ENCODE measurements at places on chromosomes 6 and 20. TPM values are rescaled to one million over a fixed set of nuclear protein-coding genes. Genes with fewer than 3 reads are reported as not detected.
A peak's percentile ranks its signal among the peaks of the same experiment; 100 is the strongest.

DNA sequence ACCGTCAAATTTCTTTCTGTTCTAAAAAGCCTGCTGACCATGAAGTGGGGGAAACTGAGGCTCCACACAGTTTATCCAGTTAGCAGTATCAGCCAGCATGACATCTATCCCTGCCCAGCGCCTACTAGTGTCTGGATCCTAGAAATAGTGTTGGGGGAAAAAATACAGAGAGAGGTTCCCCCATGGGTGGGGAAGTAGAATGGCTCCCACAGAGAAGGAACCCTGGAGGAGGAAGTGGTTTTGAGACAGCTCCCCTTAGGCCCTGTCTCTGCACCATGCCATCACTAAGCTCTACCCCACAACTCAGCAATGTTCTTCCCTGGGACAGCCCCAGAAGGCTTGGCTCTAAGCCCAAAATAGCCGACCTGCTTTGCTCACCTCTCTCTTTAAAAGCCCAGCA lies 153.4 kb downstream of the MBOAT1 start:
- DNase-seq: no peak

- peak; percentile 86 for DNase-seq
These were observed at the start of the genes MRPL14 and TMEM63B for GRCh38 chr6:44127186-44128019. Gene MRPL14, minus strand, starts transcription at chr6:44127452. Its CDS starts 10,841 bp downstream, at chr6:44116611. Gene TMEM63B, plus strand, starts transcription at chr6:44127554. Its CDS starts 7,031 bp downstream, at chr6:44134585.

- no peak for DNase-seq
These were observed 138.5 kb upstream of the SOX4 start for GRCh38 chr6:21455071-21455470.

- no peak for DNase-seq
These were observed 13.7 kb upstream of the CSE1L start for GRCh38 chr20:49032455-49032854.

GRCh38 chr20:48791666-48792071 lies 36.1 kb downstream of the PREX1 start:
- peak; percentile 62 for DNase-seq

- DNase-seq: no peak
These were observed 27.0 kb downstream of the MAP7 start for GRCh38 chr6:136523196-136523595.

DNA sequence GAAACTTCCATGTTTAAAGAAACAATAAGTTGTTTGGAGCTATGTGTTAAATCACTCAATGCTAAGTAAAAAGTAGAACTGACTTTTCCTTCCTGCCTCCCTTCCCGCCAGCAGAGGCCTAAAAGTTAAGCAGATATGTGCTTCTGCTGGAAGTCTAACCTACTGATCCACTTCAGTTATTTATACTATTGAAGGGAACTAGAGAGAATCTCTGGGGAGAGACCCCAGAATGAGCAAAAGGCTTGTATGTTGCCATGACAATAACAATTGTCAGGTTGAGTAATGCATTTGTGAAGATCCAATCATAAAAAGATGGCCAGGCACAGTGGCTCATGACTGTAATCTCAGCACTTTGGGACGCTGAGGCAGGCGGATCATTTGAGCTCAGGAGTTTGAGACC lies 24.7 kb downstream of the MGME1 start:
- no peak for DNase-seq

Gene SPEF1
- total RNA-seq: 0.32 TPM

- DNase-seq: no peak
These were observed 142.2 kb downstream of the ARID1B start for GRCh38 chr6:156919370-156919769.

GRCh38 chr20:9078826-9079731 lies 10.2 kb downstream of the PLCB4 start:
- DNase-seq: no peak

DNA sequence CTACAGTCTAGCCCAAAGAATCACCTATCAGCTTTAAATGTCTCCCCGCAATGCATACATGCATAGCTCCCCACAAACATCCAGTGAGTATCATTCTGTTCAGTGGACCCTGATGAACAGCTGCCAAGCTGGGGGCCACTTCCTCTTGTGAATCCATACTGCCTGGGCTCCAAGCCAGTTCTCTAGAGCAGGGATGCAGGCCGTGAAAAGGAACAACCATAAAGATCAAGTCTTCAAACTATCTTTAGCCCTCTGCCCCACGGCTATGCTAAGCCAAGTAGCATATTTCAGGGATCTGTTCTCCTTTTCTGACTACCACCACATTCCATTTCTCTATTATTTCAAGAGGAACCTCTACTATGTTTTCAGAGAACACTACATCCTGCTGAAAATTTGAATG lies 191.7 kb upstream of the BTBD3 start:
- DNase-seq: no peak

- DNase-seq: no peak
These were observed 651.6 kb downstream of the UTRN start for GRCh38 chr6:144936764-144937163.

Gene LY6G6D
- not detected for total RNA-seq

DNA sequence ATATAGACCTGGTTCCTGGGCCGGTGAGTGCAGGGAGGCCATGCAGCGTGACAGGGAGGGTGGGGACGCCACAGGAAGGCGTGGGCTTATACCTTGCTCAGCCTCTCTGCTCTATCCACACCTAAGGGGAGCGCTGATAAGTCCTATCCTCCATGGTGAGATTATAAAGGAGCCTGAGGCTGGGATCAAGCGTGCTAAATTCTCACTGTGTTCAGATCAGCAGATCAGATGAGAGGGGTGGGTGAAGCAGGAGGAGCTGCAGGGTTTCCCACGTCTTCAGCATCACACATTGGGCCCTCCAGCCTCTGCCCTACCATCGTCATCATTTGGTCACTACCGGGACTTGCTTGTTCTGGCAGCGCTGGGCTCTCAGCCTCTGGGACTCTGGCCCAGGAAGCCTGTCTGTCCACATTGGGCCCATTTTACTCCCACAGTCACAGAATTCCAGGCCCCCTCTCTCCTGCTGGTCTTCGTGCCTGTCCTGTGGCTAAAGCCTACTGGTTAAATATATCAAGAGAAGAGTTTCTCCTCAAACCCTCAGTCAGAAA lies 29.1 kb upstream of the PDE10A start:
- no peak for DNase-seq

- peak; percentile 90 for DNase-seq
These were observed 40.0 kb upstream of the CLDN20 start for GRCh38 chr6:155223646-155224451.

- peak; percentile 72 for DNase-seq
These were observed 130.7 kb downstream of the RNASET2 start for GRCh38 chr6:166825553-166826145.

- no peak for DNase-seq
These were observed 2.9 kb upstream of the FNDC11 start for GRCh38 chr20:63551068-63551467.

Gene CRISP3
- total RNA-seq: not detected

- peak; percentile 37 for DNase-seq
These were observed 106.2 kb downstream of the KIF13A start for GRCh38 chr6:17881085-17881858.

Gene NPBWR2
- total RNA-seq: not detected

GRCh38 chr20:14378326-14378725 lies 40.9 kb upstream of the FLRT3 start:
- DNase-seq: no peak

Gene COL20A1
- total RNA-seq: 0.07 TPM

- no peak for DNase-seq
These were observed 317.7 kb upstream of the ADGRB3 start for GRCh38 chr6:68317366-68317765.

- peak; percentile 68 for DNase-seq
These were observed 105.3 kb upstream of the BMP5 start for GRCh38 chr6:55980627-55981211.

DNA sequence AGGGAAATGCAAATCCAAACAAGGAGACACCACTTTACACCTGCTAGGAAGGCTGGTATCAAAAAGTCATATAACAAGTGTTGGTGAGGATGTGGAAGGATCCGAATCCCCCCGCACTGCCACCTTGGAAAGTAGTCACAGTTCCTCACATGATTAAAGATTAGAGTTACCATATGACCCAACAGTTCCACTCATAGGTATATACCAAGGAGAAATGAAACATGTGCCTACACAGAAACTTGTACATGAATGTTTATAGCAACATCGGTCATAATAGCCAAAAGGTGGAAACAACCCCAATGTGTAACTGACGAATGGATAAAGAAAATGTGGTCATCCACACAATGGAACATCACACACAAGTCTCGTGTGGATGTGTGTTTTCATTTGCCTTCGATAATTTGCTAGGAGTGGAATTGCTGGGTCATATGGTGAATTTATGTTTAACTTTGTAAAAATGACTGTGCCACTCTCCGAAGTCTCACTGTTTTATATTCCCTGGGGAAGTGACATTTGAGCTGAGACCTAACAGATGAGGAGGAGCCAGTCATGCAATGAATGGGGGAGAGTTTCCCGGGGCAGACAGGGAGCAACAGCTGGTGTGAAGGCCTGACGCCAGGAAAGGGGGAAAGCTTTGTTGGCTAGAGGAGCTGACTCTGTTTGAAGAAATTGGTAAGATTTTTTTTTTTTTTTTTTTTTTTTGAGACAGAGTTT lies 125.9 kb upstream of the MLN start:
- DNase-seq: no peak

DNA sequence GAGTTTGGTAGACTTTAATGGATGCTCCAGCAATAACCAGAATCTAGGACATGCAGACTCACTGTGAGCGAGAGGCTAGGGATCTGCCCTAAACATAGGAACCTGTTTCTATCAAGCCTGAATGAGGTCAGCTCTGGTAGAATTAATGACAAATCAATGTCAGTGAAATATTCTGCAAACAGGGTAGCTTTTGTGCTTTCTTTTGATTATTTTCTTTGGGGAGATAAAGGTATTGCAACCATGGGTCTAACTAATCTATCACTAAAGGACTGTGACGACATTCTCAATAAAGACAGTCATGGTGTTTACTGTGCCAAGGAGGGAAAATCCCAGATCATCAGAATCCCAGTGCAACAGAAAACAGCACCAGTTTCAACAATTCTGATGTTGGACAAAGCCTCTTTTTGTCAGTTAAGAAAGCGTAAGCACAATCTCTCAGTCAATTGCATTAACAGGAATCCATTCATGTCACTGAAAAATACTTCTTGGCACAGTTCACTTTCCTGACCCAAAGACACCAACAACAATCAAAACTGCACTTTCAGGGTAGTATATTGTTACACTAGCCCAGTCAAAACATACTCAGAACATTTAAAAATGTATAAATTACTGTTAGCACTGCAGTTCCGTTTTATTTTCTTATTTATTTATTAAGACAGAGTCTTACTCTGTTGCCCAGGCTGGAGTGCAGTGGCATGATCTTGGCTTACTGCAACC lies 36.8 kb upstream of the SMIM29 start:
- no peak for DNase-seq

GRCh38 chr6:74606582-74607071 lies 599.2 kb downstream of the COL12A1 start:
- peak; percentile 94 for DNase-seq

DNA sequence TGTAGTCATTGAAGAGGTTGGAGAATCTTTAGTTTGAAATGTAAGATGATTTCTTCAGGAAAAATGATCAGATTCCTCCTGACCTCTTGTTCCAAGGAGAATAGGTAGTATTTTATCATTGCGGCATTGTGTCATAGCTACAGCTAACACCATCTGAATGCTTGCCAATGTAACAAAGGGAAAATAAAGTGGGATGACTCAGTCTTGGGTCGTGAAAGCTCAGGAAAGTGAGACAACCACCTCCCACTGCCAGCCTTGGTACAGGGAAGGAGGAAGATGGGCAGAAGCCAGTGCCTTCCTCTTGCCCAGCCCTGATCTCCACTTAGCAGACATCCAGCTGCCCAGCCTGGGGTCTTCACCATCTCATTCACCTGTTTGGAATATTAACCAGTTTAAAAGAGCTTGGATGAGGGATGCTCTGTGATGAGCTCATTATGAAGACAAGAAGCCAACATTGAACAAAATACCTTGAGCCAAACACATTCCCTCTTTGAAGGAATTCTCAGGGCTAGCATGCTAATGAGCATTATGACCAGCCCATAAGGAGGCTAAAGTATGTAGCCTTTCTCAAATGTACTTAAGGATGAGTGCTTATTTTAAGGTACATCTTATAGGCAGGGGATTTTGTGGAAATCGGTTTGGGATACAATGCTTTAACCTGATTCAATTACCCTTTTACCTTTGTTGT lies 40.0 kb upstream of the APCDD1L start:
- peak; percentile 81 for DNase-seq

GRCh38 chr6:143967706-143968376 lies 40.2 kb downstream of the PLAGL1 start:
- DNase-seq: peak; percentile 64

- DNase-seq: peak; percentile 64
These were observed 28.4 kb upstream of the ARMH2 start for GRCh38 chr6:24827162-24827561.

- DNase-seq: no peak
These were observed 7.9 kb downstream of the TUBB start for GRCh38 chr6:30727920-30728553.

GRCh38 chr20:61162451-61162850 lies 89.6 kb upstream of the CDH4 start:
- DNase-seq: no peak

DNA sequence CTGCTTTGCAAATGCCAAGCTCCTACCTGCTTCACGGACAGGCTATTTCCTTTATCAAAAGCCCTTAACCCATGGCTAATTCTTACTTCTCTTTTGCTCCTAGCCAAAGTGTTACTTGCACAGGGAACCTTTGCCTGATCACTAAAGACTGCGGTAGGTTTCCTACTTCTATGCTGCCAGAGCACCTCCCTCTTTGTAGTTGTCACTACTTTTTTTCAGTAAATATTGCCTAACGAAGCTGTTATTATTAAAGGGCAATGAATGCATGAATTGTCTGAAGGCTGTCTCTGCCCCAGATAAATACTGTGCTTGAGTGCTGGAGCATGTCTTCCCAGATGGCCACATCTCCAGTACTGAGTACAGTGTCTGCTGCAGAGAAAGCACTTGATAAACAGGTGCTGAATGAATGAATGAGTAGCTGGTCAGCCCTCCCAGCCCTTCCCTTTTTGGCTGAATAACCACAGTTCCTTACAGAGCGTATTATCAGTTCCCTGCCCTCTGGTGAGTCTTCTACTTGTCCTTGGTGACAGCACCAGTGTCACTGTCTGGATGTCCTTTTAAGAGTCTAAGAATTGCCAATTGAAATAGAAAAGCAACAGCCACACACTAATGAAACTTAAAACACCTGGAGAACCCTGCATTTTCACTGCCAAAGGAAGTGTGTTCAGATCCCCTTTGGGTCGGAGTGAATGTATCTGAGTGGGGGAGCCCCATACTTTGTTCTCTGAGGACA lies 73.6 kb upstream of the TRAF3IP2 start:
- DNase-seq: no peak
